ENCODE measurements at places on chromosomes 5 and 9.
A peak's percentile ranks its signal among the peaks of the same experiment; 100 is the strongest.

DNA sequence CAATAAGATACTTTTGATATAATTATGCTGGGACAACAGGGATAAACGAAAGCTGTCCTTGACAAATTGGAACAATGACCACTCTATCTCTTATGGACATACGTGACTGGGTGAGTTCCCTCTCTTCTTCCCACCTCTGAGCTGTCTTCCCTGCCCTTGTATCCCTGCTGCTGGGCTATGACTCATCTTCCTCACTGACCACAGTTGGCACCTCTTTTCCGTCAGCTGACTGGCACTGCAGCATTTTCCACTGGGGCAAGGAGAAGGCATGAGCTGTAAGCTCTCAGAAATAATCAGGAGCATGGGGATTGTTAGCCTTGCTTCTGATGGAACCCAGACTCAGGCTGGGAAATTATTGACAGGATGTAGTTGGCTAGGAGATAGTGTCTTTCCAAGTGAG is 48.7 kb downstream of the PCSK1 start:
- no peak for DNase-seq

GRCh38 chr5:176621661-176622079 is 8.7 kb downstream of the SNCB start:
- DNase-seq = no peak

GRCh38 chr5:76050134-76050533 is 33.0 kb upstream of the SV2C start:
- DNase-seq = no peak

DNA sequence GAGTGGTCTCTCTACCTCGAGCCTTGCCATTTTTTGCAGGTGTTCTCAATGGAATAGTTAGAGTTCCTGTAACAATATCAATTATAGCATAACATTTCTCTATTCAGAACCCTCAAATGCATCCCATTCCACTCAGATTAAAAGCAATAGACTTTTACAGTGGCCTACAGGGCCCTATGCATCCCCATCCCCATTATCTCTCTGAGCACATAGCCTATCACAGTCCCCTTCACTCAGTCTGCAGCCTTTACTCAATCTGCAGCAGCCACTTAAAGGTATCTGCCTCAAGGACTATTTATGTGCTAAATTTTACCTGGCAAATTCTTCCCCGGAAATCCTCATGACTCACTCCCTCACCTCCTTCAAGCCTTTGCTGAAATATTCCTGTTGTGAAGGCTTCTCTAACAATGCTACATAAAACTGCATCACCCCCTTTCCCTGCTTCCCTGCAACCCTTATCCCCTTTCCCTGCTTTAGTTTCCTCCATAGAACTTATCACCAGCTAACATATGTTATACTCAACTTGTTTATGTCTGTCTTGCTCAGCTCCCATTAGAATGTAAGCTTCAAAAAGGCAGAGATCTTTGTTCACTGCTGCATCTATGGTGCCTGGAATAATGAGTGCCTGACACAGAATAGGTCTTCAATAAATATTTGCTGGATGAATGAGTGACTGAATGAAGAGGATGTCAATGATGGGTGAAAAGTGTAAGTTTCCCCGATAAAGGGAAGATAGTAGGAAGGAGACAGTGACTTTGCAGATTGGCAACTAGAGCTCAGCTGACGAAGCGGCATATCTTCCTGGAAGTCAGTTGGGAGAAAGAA is 54.1 kb upstream of the ZNF366 start:
- DNase-seq = no peak

- no peak for DNase-seq
These were observed 179.8 kb downstream of the FGF1 start for GRCh38 chr5:142506046-142506445.

DNA sequence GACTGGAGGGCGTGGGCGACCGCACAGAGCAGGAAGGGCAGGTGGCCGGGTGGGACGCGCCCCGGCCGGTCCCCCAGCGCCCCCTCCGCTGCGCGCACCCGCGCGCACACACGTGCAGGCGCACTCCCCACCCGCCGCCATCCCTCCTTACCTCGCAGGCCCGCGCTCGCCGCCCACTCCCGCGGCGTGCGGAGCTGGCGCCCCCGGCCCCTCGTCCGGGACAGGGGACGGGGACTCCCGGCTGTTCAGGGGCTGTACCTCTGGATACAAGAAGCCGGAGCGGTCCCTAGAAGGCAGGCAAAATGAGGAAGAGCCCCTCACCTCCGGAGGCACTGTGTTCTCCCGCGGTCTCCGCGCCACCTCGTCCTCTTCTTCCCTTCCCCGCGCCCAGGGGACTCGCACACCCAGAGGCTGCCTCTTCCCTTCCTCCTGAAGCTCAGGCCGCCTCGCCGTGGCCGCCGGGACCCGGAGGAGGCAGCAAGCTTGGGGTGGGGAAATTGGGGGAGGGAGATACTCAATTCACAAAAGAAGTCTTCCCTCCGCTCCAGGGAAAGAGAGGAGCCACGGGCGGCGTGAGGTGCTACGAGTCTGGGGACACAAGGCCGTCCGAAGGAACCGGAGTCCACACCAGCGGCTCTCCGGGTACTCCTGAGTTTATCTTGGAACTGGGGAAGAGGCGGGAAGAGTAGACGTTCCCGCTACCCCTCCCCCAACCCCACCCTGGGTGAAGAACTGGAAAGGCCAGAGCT is 1.4 kb upstream of the GABRB2 start:
- DNase-seq = peak; percentile 13

GRCh38 chr9:137648396-137648795 is 29.6 kb downstream of the EHMT1 start:
- no peak for DNase-seq

DNA sequence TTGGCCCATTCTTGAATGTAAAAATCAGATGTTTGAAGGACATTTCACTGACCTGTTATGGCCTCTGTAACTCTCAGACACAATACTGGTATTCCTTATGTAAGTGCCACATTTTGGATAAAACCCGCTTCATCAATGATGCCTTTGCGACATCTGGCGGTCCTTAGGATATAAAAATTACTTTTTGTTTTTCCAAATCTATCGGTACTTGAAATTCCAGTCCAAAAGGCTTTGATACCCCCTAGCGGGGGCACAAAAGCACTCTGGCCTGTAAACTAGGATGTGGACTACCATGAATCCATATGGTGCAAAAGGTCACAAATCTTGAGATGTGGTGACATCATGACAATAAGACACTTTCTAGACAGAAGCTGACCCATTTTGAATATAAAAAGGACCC is 291.8 kb downstream of the KIAA0825 start:
- DNase-seq = no peak

GRCh38 chr9:16806674-16807073 is 63.8 kb downstream of the BNC2 start:
- DNase-seq = no peak

- DNase-seq = no peak
These were observed 18.8 kb downstream of the BTNL9 start for GRCh38 chr5:181058786-181059296.

DNA sequence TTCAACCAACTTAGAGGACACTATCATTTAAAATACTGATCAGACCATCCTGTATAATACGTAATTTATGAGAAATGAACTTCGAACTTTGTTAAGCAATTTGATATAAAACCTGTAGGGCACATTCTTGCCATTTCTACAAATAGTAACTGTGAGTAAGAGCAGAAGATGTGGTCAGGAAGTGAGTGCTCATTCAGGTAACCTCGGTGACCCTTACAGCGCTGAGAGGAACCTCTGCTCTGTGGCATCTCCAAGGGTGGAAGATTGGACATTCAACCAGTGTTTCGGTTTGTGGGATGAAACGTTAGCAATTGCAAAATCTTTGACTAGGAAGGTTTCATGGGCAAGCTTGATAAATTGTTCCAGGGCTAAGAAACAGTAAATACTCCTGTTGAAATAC is 194.8 kb upstream of the IRX2 start:
- DNase-seq = no peak

DNA sequence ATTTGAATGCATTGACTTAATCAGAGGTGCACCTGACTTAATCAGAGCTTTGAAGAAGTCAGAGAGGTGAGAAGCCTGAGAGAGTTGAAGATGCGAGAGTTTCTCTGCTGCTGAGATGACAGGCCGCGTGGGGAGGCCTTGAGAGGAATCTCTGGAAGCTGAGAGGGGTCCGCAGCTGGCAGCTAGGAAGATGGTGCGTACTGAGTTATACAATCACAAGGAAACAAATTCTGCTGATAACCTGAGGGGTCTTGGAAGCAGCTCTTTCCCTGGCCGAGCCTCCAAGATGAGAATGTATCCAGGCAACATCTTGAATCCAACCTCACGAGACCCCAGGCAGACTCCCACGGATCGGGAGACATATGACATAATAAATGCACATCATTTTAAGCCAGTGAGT is 91.7 kb downstream of the SPATA31A6 start:
- no peak for DNase-seq

GRCh38 chr9:38025166-38025565 is 43.9 kb downstream of the SHB start:
- DNase-seq = no peak

GRCh38 chr5:174735498-174736330 is 11.3 kb downstream of the MSX2 start:
- DNase-seq = no peak

- DNase-seq = no peak
These were observed 216.5 kb upstream of the DMRT1 start for GRCh38 chr9:624935-625500.

DNA sequence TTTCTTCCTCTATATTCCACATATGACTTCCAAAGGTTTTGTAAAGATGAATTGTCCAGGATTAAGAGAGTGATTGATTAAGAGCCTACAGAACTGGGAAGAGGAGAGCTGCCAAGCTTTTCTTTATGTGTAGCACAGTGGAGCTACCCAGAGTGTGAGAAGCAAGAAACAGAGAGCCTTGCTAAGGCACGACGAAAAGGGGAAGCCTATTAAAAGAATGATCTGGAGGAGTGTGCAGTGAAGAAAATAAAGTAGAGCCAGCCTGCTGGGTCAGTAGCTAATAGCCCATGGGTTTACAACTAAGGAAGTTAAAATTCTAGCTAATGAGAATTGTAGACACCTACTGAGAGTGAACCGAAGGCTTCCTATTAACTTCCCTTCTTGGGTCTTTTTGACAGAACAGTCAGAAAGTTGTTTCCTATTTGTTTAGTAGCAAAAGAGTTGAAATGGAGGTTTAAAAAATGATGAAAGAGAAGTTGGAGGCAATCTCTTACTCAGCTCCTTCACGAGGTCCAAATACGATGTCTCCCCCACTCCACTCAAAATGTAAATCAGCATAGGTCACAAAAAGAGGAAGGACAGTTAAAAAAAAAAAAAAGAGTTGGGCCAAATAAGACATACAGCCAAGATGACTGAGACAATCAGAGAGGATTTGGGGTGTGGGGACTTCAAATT is 957 bp upstream of the PRR16 start:
- peak; percentile 72 for DNase-seq

- DNase-seq = no peak
These were observed 31.2 kb downstream of the OTP start for GRCh38 chr5:77607324-77607723.

- no peak for DNase-seq
These were observed 156.2 kb upstream of the SLC44A1 start for GRCh38 chr9:105087910-105088898.

DNA sequence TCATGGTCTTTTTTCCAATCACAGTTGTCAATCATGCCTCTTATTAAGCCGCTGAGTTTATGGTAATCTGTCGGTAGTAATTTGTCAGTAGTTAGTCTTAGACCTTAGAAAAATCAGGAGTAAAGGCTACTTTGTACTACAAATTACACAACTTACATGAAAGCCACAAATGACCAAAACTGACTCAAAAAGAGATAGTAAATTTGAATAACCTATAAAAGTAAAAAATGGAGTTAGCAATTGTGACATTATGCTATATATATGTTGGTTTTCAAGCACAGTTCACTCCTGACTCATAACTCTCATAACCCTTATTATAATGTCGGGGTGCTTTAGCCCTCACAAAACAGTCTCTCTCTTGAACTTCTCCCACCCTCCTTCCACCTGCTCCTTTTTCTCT is 251.8 kb downstream of the ROR2 start:
- no peak for DNase-seq

- no peak for DNase-seq
These were observed 27.4 kb upstream of the ZBTB34 start for GRCh38 chr9:126833020-126833419.

DNA sequence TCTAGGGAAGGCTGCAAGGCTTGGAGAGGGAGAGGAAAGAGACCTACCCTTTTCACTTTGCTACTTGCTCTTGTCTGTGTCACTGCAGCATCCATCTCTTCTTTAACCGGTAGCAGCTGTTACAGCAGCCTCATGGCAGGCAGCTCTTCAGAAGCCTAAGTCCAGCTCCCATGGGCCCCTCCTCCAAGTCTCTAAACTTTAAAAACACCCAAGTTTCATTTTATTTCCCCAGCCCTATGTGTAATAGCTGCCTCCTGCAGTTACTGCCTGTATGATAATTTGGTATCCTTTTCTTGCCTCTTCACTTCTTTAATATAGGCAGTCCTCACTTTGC is 313.1 kb upstream of the PIK3R1 start:
- DNase-seq = no peak

DNA sequence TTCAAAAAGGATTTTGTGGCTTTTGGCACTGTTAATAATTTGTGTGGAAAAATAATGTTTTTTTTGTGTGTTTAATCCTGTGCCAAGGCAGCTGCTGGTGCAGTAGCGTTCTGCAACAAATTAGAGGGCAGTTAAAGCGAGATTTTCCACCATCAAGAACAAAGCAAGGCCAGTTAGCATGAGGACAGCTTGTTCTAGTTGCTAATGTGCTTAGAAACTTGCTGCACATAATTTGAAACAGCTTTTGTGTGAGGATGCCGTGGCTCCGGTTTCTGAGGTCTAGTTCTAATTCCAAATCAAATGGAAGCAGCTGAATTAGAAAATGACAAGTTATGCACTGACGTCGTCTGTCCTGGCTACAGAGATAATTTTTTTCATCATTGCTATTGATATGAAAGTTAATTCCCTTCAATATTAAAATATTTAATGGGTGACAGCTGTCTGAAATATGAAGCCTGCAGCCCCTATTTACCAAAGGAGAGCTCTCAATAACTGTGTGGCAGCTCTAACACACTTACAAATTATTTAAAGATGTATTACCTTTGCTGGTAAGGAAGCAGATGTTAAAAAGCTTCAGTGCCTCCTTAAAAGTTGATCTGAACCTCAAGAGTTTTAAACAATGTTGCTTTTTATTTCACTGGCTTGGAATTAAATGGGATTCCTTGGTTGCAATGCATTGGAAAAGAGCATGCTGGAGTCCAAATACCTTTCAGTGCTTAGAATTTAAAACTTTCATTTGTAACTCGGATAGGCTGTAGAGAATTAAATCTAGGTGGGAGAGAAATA is 128.6 kb downstream of the SPATA31D1 start:
- DNase-seq = no peak

DNA sequence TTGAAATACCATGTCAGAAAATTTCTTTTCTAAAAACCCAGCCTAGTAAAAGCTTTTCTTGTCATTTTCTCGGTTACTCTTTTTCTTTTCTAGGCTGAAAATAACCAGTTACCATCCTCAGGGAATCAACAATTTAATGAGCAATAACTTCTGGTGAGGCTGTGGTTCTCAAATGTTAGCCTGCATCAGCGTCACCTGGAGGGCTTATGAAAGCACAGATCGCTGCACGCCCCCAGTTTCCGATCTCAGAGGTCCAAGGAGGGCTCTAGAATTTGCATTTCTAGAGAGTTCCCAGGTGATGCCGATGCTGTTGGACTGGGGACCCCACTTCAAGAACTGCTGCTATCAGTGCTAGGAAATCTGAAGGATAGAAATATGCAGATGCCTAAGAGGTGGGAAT is 28.9 kb upstream of the TLE1 start:
- no peak for DNase-seq
